T-helper 2 cell (primary cell): ENCODE measurements at places on chromosomes 6 and 20.

DNA sequence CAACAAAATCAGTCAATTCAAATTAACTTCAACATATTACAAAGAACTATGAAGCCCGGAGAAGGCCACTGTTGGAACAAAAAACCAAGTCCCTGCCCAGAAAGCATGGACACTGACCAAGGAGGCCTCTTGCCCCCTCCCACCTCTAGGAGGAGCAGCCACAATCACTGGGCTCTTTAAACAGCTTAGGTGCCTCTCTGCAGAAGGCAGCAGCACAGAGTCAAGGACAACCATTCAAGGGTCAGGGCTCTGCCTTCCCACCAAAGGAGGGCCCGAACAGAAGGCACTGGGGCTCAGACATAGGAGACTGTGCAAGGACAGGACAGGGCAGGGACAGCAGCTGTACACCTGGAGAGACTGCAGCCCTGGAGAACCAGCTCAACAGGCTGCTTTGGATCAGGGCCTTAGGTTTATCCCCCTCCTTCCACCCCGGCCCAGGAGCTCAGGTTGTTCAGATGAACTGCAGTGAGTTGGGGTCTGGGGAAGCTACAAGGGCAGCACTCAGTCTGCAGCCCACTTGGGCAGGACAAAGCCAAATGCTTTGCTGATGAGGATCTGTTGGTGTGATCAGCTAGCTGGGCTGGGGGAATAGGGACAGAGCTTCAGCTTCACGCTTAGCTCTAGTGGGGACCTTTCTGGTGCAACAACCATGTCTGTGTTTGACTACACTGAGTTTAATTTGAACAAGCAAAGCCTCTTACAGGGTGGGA lies 17.8 kb downstream of the TOMM34 start:
- DNase-seq, result no peak

- no peak for DNase-seq
These were observed 122.8 kb downstream of the ALDH8A1 start for GRCh38 chr6:134826889-134827737.

GRCh38 chr20:54549658-54550326 lies 74.4 kb downstream of the DOK5 start:
- DNase-seq, result no peak

DNA sequence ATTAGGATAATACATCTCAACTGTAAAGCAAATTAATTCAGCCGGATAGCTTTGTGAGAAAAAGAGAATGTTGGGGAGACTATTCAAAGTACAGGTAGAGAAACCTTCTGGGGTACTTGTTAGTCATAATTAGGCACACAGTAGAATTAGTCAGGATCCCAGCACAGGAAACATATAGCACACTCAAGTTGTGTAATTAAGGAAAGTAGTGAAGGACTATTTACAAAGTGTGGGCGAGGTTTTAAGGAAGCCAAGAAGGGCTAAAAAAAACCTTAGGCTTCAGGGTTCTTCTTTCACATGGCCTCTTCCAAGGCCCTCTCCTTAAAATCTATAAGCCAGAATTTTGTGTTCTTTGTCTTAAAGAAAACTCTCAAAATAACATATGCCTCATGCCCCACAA lies 126.7 kb downstream of the RTN4IP1 start:
- no peak for DNase-seq

DNA sequence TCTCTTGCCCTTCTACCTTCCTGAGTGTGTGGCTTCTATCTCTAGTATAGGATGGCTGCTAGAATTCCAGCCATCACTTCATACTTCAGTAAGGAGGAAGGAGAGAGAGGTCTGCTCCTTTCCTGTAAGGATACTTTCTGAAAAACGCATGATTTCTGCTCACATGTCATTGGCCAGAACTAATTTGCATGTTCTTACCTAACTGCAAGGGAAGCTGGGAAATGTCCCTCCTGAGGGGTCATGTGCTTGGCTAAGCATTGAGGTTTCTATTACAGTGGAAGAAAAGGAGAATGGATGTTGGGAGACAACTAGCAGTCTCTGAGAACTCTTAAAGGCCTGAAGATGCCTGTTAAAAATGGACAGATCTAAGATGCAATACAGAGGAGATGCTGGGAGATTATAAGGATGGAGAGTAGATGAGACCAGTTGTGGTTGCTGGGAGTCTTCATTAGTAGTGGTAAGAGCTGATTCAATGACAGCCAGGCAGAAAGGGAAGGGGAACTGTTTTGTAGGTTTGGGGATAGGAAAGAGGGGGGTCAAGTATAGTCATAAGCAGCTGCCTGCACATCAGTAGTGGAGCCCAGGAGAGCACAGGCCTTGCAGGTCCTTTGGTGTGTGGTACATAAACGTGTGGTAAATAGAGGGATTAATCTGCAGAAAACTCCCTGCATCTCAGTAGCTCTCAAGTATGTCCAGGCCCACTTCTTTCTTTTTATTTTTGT lies 20.2 kb downstream of the CDS2 start:
- no peak for DNase-seq

DNA sequence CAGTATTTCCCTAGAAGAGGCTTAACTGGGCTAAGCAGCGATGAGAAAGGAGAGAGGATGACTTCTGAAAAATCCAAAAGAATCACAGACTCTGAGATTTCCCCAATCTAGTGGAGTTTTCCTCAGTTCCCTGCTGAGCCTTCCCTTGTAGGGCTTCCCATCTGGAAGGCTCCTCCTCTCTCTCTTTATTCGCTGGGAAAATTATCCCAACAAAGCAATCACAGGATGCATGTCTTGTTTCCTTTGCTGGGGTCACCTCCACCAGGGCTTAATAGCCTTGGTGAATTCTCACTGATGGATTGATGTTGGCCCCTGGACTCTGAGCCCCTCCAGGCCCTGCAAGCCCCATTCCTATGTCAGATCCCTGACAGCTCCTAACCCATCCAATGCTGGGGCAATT lies 69.8 kb upstream of the MAFB start:
- DNase-seq, result no peak

- DNase-seq, result no peak
These were observed 95.1 kb upstream of the IYD start for GRCh38 chr6:150273457-150274309.
